ENCODE measurements at places on chromosomes 12 and 14.
A peak's percentile ranks its signal among the peaks of the same experiment; 100 is the strongest.

DNA sequence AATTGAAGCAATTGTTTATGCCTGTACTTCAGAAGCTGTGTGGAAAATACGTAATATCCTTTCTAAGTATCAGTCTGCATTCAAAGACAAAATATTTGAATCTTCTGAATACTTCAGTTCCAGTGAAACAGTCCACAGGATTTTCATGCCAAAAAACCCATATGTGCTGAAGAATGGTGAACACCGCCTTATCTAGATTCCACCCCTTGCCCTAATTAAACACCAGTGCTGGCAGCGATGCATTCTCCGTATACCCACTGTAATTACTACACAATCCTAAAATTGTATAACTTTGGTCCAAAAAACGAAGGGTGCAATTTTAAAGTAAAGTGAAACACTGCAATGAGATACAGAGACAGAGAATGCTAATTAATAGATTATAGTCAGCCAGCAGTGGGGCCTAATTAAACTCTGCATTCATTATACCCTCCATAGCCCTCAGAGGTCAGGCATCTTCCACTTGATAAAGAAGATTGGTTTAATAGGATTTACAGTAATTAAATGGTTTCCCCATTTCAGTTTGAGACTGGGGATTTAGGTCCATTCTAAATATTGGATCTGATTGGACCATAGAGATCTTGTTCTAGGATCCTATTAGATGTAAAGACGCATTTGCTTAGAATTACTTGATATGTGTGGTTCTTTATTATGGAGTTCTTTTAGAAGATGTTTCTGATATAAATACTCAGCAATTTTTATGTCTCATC is 43.9 kb downstream of the ERC1 start:
- DNase-seq: no peak

- DNase-seq: no peak
Measured at GRCh38 chr14:81127785-81128184, 93.0 kb downstream of the GTF2A1 start.

GRCh38 chr14:30521899-30522736 is 36.8 kb upstream of the G2E3 start:
- DNase-seq: peak; percentile 61

DNA sequence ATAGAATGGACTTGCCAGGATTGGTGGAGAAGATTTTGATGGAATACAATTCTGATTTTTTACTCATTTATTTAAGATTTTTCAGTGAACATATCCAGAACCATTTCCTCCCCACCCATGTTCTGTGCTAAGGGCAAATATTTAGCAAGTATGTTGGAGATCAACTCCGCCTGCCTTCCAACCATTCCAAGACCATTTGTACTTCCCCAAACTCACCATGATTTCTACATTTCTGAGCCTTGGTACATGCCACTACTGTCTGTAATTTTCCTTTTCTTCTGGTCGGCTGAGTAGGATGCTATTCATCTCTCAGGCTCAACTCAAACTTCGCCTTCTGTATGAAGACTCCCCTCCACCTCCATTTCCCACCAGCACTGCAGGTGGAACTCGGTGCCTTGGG is 150.6 kb downstream of the NTF3 start:
- DNase-seq: no peak

DNA sequence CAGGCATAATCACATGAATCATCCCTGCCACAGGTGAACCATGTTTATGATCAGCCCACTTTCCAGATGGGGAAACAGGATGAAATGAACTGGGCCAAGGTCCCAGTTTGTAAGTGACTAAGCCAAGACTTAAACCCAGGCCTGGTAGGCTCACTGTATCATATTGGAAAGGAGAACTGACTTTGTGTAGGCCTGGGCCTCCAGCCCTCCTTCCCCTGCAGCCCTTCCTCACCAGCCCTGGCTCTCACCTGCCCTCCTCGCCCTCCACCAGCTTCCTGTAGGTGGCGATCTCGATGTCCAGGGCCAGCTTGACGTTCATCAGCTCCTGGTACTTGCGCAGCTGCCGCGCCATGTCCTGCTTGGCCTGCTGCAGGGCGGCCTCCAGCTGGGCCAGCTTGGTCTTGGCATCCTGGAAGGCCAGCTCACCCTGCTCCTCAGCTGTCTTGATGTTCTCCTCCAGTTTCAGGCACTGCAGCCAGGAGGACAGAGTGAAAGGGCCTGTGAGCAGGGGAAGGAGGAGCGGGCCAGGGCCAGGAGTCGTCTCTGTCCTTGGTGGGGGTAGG is 19.8 kb downstream of the KRT80 start:
- DNase-seq: no peak

DNA sequence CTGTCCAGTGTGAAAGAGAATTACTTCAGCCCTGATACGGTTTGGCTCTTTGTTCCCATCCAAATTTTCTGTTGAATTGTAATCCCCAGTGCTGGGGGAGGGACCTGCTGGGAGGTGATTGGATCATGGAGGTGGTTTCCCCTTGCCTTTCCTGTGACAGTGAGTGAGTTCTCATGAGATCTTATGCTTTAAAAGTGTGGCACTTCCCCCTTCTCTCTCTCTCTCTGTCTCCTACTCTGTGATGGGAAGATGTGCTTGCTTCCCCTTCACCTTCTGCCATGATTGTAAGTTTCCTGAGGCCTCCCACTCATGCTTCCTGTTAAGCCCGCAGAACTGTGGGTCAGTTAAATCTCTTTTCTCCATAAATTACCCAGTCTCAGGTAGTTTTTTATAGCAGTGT is 5.5 kb upstream of the SLC15A5 start:
- DNase-seq: no peak

DNA sequence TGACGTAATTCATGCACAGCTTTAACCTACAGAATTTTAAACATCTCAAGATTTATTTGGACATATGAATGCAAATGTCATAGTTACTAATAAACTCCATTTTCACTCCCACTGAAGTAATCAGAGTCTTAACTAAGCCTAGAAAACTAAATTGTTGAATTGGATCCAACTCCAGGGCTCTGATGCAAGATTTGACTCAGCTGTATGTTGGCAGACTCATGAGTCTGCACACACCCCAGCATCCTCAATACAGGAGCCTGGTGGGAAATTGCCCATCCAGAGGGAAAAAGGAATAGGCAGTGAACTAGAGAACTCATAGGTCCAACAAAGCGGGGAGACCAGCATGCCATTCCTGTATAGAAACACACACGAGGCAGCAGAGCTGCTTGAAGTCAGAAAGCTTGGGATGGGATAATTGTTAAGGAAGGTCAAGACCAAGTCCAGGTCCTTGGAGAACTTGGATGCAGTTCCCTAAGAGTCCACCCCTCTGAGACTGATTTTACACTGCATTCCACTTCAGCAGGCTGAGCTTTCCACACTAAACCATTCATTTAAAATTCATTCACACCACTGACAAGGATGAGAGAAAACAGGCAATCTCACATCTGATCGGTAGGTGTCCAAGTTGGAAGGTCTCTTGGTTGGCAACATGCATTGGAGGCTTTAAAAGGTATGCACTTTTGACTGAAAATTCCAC is 14.4 kb downstream of the TMTC1 start:
- no peak for DNase-seq

- no peak for DNase-seq
Measured at GRCh38 chr14:26594756-26595545, 2.9 kb downstream of the NOVA1 start.

- DNase-seq: no peak
Measured at GRCh38 chr14:104026024-104026423, 59.5 kb upstream of the ASPG start.

GRCh38 chr12:2283916-2284315 is 231.1 kb downstream of the CACNA1C start:
- no peak for DNase-seq

GRCh38 chr12:69388371-69388770 is 28.8 kb downstream of the YEATS4 start:
- DNase-seq: peak; percentile 39

DNA sequence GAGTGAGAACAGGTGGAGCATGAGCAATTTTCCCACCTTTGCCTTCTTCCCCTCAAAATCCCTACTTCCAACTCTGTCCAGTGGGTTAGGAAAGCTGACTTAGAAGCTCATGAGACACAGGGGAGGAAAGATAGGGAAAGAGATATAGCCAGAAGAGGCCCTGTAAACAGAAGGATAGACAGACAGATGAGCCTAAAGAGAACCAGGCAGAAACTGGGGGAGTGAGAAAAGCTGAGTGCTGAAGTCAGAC is 5.0 kb downstream of the AJUBA start:
- no peak for DNase-seq

GRCh38 chr12:54006559-54007220 is 2.1 kb upstream of the HOXC8 start:
- DNase-seq: no peak

DNA sequence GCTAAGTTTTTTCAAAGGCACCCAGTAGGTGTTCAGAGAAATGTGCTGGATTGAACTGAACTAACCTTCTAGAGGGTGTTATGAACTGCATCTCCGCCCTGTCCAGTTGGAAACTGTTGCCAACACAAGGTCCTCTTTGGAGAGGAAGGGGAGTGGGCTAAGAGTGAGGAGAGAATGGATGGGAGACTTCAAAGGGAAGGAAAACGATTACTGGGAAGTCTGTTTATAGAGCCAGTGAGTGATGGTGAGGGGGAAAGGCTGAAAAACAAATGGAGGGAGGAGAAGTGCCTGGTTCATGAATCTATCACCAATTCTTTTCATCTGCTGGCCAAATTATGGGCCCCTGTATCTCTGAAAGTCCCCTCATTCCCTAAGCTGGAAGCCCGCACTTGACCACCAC is 86.0 kb upstream of the TBX5 start:
- DNase-seq: no peak

- DNase-seq: peak; percentile 29
Measured at GRCh38 chr12:108826101-108826806, 31.1 kb downstream of the SSH1 start.

DNA sequence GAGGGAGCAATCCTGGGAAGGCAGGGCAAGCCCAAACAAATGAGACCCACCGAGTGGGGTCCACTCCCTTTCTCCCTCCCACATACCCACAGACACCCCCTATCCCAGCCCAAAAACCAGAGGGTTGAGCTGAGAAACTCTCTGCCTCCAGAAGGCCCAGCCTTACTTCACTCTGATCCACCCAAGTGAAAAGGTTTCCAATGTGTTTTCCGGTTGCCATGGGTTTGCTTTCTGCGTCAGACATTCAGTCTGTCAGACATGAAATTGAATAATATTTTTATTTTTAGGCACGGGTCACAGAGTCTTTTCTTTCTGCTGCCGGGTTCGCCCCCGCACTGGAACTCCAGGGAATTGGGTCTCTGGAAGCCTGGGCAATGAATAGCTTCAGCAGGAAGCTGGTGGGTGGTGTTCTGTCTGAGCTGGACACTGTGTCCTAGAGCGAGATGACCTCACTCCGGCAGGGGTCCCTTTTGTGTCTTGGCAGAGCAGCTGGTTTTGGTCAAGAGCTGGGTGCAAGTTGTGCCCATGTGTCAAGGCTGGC is 69.8 kb upstream of the CLMN start:
- DNase-seq: no peak

DNA sequence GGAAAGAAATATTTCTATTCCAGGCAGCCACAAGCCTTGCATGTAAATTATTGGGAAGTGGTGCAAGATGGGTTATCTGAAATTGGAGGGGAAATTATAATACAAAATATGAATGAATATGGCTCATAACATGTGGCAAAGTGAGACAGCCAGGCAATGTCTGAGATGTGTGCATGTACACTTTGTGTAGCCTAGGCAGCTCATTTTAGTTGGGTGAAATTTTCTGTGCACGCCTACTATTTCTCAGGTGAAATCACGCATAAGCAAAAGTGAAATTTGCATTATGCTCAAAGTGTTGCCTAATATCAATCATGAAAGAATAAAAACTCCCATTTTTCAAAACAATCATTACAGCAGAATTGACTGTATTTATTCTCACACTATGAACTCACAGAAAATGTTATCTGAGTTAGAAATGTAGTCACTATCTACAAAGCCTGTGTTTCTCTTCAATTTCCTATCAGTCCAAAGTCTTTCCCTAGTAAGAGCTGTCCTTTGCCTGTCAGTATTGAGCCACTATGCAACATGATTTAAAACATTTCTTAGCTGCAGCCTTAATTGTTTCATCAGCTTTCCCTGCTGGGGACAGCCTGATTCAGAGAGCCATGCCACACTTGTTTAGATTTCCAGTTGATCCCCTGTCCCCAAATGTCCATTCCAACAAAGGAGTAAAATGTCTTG is 80.7 kb downstream of the EPS8 start:
- no peak for DNase-seq

DNA sequence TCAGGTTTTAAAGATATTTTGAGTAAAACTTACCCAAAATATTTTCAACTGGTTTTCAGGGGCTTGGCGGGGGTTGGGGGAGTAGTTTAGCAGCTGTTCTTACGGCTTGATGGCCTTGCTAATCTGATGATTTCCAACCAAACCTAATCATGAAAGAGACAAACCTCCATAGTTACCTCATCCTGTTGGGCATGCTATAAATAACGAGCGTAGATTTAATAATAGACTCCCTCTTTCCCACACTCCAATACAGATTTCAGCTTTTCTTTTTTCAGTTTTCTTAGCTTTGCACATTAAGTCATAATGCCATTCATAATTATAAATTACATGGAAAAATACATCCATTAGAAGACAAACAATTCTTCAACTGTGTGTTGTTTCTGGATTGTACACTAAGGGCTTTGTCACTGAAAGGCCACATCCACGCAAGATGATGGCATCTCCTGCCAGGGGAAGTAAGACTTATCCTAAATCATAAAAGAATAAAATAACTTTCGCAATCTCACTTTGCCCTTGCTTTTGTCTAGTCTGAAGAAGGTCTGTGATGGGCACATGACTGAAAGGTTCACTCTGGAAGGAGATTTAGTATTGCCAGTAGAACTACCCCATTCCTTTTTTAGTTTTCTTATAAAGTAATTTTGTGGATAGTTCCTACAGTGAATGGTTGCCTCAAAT is 23.2 kb downstream of the ITPR2 start:
- no peak for DNase-seq

DNA sequence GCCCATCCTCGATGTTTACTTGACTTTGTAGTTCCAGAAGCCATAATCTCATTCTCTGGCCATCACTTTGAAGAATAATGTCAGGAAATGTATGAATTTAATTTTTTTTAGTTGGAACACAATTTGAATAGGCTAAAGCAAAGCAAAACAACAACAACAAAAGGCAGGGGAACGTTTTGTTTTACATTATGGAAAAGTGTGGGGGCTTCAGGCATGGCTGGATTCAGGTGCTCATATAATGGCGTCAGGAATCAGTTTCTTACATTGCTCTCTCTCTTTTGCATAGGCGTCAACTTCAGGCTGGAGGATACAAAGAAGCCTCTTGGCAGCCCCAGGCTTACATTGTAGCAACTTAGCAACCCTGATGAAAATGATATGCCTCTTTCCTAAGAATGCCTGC is 13.1 kb upstream of the RPH3A start:
- DNase-seq: no peak

DNA sequence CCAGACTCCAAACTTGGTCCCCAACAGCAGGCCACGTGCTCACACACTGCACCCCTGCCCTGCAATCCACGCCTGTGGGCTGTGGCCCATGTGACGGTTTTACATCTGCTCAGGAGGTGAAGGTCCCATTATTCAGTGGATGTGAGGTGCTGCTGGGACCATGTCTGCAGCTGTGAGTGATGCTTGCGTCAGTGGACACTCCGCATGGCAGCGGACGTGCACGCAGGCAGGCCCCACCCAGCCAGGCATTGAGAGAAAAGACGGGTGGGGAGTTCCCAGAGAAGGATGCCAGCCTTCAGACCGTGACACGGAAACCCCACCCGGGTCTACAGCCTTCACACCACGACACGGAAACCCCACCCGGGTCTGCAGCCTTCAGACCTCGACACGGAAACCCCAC is 67.6 kb downstream of the NOC4L start:
- no peak for DNase-seq

GRCh38 chr14:61662437-61663311 is 32.6 kb upstream of the HIF1A start:
- DNase-seq: peak; percentile 87
